ENCODE measurements at places on chromosomes 12 and 14.
A peak's percentile ranks its signal among the peaks of the same experiment; 100 is the strongest.

- DNase-seq, result no peak
These were observed 39.8 kb downstream of the CACNA2D4 start for GRCh38 chr12:1878695-1879094.

DNA sequence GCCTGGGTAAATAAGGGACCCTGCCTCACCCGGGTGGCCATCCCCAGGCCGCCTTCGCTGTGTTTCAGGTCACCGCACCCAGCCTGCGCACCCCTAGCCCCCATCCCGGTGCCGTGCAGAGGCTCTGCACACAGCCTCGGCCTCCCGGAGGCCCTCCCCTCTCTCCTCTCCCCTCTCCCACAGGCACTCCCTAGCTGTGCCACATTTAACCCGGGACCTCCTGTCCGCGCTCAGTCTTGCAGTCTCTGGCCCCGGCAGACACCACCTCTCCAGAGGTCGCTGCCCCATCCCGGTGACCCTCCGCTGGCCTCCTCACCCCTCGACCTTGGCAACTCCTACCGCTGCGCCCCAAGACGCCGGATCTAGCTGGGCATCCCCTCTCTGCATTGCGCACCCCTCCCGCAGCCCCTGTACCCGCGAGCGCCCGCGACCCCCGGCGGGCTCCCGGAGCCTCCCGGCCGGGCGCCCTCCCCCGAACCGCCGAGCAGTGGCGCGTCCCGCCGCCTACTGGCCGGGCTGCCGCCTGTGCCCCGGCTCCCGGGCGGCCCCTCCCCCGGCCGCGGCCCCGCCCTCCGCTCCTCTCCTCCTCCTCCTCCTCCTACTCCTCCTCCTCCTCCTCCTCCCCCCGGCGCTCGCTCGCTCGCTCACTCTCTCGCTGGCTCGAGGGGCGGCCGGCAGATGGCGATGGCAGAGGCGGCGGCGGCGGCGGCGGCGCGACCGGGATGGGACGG, 120.7 kb downstream of the AACS start:
- peak; percentile 76 for DNase-seq

DNA sequence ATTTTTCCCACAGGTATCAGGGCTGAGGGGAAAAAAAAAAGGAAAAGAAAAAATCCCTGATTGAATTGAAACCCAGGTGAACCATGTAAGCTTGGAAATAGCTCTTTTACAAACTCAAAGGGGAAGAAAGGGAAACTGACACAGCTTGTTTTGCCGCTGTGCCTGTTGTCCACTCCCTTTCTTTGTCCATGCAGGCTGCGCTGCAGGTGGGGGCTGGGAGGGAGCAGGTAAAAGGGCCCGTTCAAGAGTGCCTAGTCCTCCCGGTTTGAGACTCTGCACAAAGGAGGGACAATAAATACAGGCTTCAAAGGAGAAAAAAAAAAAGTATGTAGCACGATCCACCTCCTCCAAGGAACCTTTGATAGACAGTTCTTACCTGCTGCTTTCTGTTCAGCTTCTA, 194.8 kb downstream of the GRIN2B start:
- DNase-seq, result no peak

DNA sequence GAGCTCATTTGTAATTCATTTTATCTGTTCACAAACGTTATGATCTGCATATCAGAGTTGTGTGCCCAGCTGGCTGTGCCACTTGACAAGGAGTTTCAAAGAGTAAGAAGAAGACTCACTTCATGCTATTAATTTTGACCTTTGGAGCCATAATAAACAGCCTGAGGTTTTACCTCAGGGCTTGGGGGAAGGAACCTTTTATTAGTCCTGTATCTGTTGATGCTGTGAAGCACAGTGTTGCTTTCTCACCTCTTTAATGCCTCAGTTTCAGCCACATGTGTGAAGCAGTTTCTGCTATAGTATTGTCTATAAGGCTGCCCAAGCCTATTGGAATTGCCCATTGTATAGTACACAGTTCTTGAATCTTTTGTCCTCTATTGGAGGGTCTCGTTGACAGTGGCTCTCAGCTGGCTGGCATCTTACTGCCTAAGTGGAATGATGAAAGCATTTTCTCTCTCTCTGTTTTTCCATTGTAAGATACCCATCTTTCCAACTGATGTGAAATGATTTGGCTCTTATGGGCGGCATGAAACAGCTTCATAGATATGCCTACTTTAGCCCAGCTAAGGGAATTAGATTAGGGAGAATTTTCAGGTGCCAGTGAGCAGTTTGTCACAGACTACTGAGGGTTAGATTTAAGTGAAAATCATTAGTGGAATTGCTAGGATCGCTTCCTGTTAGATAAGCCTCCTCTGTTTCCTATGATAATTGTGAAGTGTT, 34.7 kb downstream of the GPATCH2L start:
- DNase-seq, result peak; percentile 18

DNA sequence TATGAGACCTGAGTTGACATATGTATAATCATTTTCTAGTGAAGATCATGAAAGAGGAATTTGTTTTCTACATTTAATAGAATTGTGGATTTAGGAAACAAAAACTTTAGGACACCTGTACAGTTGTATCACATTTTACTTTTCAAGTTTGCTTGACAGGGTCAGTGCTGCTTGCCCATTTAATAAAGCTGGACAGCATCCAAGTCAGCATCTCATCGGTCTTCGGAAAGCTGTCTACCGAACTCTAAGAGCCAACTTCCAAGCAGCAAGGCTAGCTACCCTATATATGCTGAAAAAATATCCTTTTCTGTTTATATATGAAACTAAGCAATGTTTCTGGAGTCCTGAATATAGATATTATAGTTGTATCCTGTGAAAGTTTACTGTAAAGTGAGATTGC, 52.3 kb downstream of the VEZT start:
- no peak for DNase-seq

GRCh38 chr14:76245097-76245496, 93.4 kb downstream of the GPATCH2L start:
- DNase-seq, result no peak

DNA sequence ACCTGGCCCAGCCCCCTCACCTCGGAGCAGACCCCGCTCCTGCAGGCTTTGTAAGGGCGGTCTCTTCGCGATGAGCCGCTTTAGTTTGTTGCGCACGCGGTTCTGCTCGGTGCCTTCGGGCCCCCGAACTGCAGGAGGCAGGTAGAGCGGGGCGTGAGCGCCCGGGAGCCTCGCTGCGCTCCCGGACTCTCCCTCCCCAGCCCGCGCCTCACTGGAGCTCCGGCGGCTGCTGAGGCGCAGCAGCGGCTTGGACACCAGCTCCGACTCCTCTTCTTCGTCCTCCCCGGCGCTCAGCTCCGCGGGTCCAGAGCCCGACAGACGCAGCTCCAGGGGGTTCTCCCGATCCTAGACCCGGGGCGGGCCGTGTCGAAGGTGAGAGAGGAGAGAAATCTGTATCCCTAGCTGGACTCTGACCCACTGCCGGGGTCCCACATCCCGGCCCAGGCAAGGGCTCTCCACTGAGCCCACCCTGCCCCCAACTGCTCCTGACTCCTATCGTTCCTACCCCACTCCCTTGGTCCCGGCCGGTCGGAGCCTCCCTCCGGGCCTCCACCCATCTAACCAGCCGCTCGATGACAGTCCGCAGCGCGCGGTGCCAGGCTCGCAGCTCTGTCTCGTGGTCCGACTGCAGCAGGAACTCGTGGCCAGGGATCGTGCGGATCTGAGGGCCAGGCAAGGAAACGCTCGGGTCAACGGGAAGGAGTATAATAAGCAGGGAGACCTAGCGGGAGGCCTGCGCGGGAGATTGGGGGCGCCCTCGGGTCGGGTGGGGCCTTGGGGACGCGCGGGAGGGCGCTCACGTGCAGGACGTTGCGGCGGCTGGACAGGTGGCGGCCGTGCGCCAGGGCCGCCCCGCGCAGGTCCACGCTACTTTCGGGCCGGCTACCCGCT, 4.2 kb downstream of the ARHGAP9 start:
- DNase-seq, result peak; percentile 38

DNA sequence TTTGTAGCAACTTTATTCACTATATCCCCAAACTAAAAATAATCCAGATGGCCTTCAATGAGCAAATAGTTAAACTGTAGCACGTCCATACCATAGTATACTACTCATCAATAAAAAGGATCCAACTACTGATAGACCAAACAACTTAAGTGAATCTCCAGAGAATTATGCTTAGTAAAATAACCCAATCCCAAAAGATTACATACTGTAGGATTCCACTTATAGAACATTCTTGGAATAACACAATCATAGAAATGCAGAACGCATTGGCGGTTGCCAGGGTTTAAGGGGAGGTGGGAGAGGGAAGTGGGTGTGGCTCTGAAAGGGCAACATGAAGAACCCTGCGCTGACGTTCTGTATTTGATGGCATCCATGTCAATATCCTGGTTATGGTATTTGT, 28.6 kb downstream of the SNRPF start:
- DNase-seq, result no peak

DNA sequence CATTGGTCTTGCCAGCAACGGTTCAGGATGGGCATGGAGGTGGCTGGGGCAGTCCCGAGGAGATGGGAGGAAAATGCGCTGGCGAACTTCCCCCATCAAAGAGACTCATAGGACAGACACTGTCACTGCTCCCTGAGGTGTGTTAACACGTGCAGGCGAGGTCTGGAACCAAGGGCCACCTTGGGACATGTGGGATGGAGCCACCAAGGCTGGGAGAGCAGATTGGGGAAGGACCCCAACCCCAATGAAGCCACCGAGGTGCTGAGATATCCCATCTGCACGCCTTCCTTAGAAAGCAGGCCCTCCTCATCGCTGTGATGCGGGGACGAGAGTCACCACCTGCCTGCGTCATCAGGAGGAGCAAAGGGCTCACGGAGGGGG, 16.9 kb upstream of the BEGAIN start:
- DNase-seq, result no peak

- DNase-seq, result no peak
These were observed 138.2 kb downstream of the RGS6 start for GRCh38 chr14:72070458-72070857.

- DNase-seq, result no peak
These were observed 94.5 kb downstream of the PLXNC1 start for GRCh38 chr12:94242901-94243300.

DNA sequence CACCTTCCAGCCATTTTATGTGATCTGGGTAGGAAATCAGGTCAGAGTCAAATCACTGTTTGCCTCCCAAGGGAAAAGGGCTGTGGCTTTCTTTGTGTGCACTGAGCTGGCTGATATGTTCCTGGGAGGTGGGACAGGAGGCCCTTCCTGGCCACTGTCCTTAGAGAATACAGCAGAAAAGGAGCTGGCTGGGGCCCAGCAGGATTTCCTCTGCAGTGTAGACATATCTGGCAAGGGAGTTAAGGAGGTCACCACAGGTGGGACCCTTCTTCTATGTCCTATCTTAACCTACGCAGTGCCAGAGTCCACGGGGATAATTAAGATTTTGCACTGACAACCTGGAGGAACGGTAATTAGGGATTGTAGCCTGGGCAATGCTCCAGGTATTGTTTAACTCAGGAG, 145.3 kb downstream of the NTF3 start:
- DNase-seq, result no peak

- no peak for DNase-seq
These were observed at the start of gene SDR9C7 for GRCh38 chr12:56933826-56934625. Gene SDR9C7 (minus strand): TSS chr12:56934408. CDS start chr12:56934261, 147 bp downstream.

DNA sequence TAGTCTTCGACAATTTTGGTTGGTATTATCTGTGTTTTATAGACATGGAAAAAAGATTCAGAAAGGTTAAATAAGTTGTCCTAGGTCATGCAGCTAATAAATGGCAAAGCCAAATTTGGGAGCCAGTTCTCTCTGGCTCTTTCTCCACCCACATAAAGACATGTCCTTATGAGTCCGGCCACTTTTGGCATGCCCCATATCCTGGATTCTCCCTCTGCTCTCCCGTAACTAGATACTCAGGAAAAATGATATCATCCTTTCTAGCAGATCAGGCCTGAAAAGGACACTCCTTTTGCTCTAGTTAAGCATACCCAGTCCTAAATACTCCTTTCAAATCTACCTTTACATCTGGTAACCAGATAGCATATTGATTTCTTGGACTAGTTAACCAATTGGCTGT, 64.4 kb downstream of the TTLL5 start:
- DNase-seq, result no peak

DNA sequence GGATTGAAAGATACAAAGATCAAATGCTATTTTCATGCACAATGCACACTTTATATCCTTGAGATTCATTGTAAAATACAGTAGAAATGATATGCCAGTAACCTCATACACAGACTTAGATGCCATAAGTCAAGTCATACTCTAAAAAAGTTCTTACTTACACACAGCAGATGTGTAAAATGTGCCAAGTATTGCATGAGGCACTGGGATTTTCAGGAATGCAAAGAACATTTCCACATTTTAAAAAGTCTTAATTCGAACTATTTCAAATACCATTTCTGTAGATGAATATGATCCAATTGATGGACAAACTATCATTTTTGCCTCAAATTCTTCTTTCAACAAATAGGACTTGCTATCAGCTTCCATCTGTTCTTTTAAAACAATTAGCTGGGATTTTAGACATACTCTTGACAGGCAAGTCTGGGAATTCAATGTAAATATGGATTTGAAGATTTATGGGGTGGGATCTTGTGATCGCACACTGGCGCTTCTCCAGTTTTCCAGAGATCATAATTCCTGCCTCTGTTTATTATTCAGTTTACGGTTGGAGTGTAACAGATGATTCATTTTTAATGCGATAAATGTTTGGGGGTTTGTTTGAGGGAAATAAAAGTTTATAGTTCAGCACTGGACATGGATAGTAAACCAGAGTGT, 183.8 kb downstream of the PAX9 start:
- no peak for DNase-seq

DNA sequence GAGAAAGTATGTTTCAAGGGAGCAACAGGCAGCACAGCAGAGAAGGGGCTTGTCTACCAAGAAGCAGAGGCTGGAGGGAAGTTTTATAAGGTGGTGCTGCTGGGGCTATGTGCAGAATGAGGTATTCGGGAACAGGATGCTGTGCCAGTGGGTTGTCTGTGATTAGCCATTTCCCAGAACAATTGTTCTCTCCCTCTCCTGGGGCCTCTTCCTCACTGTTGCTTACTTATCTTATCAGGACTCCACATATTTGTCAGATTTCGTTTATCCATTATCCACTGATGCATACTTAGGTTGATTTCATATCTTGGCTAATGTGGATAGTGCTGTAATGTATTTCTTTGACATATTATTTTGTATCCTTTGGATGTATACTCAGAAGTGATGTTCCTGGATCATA, 195.1 kb upstream of the RTL1 start:
- peak; percentile 47 for DNase-seq

GRCh38 chr12:7439579-7440505, 4.1 kb downstream of the CD163L1 start:
- DNase-seq, result peak; percentile 70

GRCh38 chr14:24254630-24255392, 8.2 kb downstream of the TGM1 start:
- DNase-seq, result no peak

- no peak for DNase-seq
These were observed 13.7 kb downstream of the PRKCH start for GRCh38 chr14:61335049-61335448.

- no peak for DNase-seq
These were observed 13.2 kb downstream of the TAOK3 start for GRCh38 chr12:118359541-118359915.

- DNase-seq, result no peak
These were observed 24.9 kb downstream of the NAV3 start for GRCh38 chr12:77855548-77855947.

DNA sequence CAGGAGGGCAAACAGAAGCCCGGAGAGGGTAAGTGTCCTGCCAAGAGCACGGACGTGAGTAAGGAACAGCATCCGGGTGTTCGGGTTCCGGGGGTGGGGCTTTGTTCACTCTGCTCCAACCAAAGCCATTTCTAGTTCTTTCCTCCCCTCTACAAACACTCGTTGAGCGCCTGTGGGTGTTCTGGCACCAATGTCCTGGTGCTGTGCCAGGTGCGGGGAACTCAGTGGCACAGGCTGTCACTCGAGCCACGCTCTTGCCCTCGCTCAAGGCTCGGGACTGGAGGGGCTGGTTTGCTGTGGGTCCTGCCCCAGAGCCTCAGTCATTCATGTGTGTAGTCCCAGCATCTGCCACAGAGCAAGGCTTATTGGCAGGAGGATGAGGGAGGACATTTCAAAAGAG, 157.5 kb downstream of the CALM1 start:
- no peak for DNase-seq

Measured in NCI-H146 (cell line).